ENCODE measurements at places on chromosomes 2 and 18.

GRCh38 chr2:216934623-216935022 is 74.8 kb upstream of the TNP1 start:
- no peak for DNase-seq

GRCh38 chr2:127423880-127424279 is 5.7 kb downstream of the PROC start:
- no peak for DNase-seq

GRCh38 chr18:45398448-45398847 is 216.8 kb upstream of the SLC14A2 start:
- DNase-seq, result no peak

- DNase-seq, result no peak
Measured at GRCh38 chr2:75466708-75467311, 93.9 kb downstream of the EVA1A start.

DNA sequence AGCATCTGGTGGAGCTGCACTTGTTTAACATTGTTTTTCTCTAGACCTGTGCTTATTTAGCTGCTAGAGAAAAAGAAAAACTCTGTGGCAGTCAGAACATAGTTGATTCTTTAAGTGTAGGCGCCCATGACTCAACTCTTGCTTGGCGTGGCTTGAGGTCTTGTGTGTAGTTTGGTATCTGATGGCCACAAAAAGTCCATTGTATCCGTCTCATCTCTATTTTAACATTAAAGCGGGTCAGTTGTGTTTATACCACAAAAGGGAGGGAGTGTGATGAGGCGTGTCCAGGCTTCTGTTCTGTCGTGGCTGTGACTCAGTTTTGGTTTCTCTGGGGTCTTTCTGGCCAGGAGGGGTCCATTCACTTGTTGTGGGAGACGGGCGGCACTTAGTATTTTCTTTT is 24.2 kb upstream of the UGT1A8 start:
- DNase-seq, result no peak

DNA sequence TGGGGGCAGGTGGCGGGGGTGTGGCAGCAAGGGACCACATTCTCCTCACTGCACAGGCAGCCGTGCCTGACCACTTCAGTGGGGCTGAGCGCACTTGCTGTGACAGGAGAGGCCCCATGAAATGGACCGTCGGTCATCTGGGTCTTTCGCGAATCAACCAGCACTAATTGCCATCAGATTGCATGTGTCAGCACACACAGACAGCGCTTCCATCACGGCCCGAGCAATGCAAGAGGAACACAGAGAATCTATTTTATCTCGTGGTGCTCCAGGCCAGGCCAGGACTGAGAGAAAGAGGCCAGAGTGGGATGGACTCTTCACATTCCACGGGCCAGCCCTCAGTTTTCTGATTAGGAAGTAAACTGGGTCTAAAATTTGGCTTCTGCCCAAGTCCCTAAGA is 87.0 kb downstream of the EIPR1 start:
- no peak for DNase-seq

GRCh38 chr2:45218931-45219339 is 209.7 kb upstream of the SIX2 start:
- no peak for DNase-seq

- DNase-seq, result no peak
Measured at GRCh38 chr2:120710256-120710655, 25.4 kb upstream of the GLI2 start.

DNA sequence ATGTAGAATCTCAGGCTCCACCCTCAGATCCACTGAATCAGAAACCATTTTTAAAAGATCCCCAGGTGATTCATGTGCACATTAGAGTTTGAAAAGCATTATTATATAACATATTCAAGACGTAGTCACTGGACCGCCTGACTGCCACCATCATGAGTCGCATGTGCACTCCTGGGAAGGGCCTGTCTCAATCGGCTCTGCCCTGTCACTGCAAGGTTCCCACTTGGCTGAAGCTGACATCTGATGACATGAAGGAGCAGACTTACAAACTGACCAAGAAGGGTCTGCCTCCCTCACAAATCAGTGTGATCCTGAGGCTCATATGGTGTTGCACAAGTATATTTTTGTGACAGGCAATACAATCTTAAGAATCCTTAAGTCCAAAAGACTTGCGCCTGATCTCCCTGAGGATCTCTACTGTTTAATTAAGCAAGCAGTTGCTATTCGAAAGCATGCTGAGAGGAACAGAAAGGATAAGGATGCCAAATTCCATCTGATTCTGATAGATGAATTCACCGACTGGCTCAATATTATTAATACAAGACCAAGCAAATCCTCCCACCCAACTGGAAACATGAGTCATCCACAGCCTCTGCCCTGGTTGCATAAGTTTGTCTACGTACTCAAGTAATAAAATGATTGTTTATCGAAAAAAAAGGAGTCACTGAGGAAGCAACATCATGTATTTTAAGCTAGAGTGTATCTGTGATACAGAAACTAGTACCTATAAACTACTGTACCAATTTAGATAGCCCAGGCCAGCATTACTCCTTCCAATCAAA is 26.2 kb downstream of the ATAD2B start:
- no peak for DNase-seq

DNA sequence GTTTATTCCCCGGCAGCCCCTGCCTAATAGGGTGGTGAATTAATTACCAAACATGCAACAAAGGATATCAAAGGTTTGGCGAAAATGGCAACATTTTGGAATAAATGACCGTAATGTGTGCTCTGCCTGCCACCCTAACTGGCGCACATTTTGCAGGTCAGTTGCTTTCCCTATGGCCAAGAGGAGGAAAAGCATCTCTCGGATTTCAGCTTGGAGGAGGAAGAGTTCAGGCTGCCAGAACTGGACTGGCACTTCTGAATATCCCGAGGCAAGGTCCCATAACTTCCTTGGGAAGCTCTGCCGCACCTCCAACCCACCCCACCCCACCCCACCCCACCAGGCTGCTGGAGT is 37.1 kb downstream of the SLC25A52 start:
- DNase-seq, result peak; percentile 21

DNA sequence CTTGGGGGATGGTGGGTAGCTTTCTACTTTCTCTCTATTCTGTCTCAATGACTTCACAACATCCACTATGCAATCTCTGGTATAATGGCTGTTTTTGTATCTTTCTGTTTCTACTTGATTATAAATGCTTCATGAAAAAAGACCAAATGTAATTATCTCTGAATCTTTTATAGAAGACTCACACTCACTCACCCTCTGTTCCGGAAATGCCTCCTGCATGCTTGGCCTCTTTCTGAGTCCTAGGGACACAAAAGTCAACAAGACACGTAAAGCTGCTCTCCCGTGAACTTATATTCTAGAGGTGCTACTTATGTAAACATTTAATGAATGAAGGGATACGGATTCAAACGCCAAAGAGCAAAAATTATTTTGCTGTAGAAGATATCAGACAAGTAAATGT is 502.2 kb upstream of the SOX11 start:
- DNase-seq, result no peak

GRCh38 chr18:10878703-10879102 is 270.7 kb downstream of the PIEZO2 start:
- no peak for DNase-seq

- DNase-seq, result peak; percentile 22
Measured at GRCh38 chr2:23448906-23449305, 63.9 kb downstream of the KLHL29 start.

GRCh38 chr2:17373741-17374140 is 144.5 kb downstream of the RAD51AP2 start:
- no peak for DNase-seq

DNA sequence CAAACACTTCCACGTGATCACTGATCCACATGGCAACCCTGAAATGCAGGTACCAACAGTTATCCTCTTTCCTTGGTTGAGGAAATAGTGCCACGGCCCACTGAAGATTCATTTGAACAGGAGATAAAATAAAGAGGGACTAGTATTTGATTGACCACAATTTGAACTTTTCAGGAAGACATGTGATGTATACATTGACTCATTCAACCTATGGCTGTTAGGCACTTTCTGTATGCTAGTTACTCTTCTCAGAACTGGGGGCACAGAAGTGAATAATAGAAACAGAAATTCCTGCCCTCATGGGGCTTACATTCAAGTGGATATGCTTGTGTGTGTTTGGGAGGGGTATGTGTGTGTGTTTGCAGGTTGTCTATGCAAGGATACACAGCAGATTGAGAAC is 199.6 kb downstream of the PRKCE start:
- DNase-seq, result no peak

DNA sequence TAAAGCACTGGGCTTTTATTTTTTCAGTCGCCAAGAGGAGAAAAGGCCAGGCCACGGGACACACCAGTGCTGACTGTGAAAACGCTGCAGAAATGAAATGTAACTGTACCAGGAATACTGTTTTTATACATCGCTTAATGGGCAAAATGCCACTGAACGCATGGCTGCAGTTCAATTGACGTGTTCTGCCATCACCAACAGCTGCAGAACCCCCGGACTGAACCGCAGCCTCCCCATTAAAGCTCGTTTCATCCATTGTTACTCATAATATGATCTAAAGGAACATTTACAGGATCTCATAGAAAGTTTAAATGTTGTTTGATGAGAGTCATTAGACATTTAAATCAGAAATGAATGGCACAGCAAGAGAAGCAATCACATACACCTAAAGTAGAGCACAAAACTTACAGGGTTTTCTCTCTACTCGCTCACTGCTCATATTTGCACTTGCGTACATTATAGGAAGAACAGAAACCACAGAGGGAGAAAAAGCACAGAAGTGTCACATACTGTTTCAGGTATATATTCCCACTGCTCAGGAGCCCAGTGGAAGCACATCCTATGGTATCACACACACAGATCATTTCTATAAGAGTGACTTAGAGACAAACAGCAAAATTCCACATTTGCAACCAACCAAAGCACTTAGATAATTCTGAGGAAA is 35.3 kb downstream of the TCF4 start:
- DNase-seq, result peak; percentile 66

- DNase-seq, result peak; percentile 1
Measured at GRCh38 chr2:30730736-30731647, 76.3 kb downstream of the CAPN13 start.

DNA sequence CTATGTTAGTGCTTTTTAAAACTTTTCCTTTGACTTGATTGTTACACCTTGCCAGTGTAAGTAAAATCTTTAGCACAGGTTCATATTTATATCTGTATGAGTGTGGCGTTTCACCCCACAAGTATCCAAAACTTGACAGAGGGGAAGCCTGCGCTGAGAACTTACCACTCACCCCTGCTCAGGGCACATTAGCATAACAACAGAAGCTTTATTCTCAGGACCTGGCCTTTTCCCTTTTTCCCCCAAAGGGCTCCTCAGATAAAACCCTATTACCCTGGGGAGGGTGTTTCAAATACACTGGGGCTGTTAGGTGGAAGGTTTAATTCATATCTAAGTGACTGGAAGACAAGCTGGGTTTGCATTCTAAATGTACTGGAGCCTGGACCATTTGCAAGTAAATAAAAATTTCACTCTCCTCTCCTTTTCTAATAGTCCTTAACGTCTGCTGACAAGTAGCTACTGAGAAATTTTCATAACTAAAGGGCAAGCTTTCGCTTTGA is 276.6 kb downstream of the RNF152 start:
- DNase-seq, result no peak

GRCh38 chr2:238440767-238441166 is 14.0 kb downstream of the ASB1 start:
- no peak for DNase-seq

DNA sequence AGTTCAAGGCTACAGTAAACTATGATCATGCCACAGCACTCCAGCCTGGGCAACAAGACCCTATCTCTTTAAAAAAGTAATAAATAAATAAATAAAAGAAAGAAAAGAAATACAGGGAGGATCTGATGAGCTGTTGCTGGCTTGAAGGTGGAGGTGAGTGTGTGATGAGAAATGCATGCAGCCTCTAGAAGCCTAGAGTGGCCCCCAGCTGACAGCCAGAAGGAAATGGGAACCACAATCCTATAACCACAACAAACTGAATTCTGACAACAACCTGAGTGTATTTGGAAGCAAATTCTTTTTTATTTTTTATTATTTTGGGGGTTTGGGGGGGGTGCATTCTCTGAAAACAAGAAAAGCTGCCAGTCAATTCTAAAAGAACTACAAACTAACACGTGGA is 14.6 kb downstream of the NOL10 start:
- DNase-seq, result no peak

- no peak for DNase-seq
Measured at GRCh38 chr18:56645415-56646016, 5.6 kb upstream of the WDR7 start.

DNA sequence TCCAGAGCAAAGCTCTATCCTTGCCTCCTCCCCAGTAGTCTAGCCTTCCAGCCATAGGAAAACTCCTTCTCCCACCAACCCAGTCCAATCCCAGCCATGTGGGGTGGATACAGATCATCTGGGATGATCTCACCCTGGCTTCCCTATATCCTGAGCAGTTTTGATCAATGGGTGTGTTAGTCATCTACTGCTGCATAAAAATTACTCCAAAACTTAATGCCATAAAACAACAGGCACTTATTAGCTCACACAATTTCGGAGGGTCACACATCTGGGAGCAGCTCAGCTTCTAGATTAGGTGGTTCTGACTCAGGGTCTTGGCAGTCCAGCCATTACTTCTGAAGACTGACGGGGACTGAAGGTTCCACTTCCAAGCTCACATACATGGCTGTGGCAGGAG is 190.4 kb downstream of the SPP2 start:
- DNase-seq, result no peak

DNA sequence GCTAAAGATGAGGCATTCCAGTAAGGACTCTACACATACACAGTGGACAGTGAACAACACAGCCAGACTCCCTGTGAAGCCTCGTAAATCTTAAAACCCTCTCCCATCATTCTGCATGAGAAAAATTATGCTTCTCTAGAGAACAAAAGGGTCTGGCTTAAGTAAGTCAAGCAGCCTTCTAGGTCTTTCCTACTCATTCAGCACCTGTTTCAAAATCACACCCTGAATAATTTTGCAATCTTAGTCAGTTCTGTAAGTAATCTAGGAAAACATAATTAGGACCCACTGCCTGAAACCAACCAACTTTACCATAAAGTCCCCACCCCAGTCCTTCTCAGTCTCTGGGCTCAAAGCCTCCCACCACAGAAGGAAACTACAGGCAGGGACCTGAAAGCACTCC is 19.7 kb downstream of the IAH1 start:
- DNase-seq, result no peak

- DNase-seq, result no peak
Measured at GRCh38 chr2:1489486-1489885, 76.2 kb downstream of the TPO start.

DNA sequence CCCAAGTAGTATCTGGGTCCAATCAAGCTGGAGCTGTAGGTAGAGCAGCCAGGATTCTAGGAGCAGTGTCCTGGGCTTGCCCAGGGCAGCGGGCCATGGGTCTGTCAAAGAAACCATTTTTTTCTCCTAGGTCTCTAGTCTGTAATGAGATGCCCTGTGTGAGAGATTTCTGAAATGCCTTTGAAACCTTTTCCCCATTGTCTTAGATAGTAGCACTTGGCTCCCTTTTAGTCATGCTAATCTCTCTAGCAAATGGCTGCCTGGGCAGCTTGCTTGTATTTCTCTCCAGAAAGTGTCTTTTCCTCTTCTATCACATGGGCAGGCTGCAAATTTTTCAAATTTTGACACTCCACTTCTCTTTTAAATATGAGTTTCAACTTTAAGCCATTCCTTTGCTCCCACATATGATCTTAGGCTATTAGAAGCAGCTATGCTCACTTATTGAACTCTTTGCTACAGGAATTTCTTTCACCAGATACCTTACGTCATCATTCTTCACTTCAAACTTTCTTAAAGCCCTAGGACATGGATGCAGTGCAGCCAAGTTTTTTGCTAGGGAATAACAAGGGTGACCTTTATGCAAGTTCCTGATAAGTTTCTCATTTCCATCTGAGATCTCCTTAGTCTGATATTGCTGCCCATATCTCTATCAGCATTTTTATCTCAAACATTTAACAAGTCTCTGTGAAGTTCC is 890.2 kb upstream of the VRK2 start:
- no peak for DNase-seq

GRCh38 chr2:230990131-230990898 is 5.6 kb upstream of the SPATA3 start:
- no peak for DNase-seq

Data from right hindlimb (tissue), 1 donor.